Lower lobe of right lung (tissue), 2 donors: ENCODE measurements at places on chromosomes 4 and X.
A peak's percentile ranks its signal among the peaks of the same experiment; 100 is the strongest.

DNA sequence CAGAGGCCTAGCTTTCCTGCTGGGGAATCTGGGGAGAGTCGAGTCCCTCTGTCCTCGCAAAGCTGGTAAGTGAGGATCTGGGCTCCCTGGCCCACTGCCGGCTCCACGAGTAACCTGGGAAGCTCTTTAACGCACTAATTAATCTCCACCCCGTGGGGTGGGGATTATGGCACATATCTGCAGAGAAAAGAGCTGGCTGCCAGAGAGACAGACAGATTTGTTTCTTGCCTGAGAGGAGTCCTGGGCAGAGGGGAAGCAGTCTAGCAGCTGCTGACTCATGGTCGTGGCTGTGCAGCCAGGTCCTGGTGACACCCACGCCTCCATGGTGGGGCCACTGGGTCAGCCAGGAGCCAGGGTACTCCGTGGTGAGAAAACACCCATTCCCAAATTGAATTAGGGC lies 14.0 kb downstream of the SORCS2 start:
- H3K4me3 ChIP-seq = no peak overlapping the region
- H3K36me3 ChIP-seq = no peaks in the 10 kb centered on the region
- H3K27ac ChIP-seq = no peak overlapping the region
- peaks cover 11% of the 10 kb centered on the region for H3K4me1 ChIP-seq
- DNase-seq = peak; percentile 41

DNA sequence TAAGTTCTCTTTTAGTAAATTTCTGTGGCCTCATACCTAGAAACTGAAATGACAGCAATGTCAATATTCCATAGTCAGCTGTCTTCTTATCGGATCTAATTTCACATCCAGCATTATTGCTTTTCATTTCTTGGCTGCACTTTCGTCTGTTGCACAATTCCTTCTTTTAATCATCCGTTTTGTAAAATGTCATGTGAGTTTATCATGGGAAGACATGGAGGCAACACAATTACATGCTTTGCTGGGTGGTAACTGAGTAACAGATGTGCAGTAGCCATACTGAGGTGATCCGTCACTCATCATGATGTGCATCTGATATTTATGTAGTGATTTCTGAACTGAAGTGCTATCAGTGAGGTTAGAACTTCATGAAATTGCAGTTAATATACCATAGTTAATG lies 68.3 kb upstream of the SLC7A11 start:
- no peaks in the 10 kb centered on the region for H3K27me3 ChIP-seq
- no peak for DNase-seq

DNA sequence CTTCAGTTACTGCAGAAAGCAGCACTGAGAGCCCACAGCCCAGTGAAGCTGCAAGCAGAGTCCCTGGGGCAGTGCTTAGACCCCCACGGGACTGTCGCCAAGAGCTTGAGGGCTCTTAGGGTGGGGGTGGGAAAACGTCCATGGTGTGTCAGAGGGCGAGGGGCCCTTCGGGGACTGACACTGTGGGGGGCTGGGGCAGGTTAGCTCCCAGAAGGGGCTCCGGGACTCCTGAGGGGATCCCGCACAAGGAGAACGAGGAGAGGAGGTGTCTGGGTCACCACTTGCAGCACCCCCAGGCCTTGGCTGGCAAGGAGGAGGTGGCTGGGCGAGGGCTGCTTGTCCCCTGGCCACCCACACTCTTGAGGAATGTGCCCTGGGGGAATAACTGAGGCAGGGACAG lies 20.8 kb downstream of the NAT8L start:
- H3K36me3 ChIP-seq = no peaks in the 10 kb centered on the region
- H3K27ac ChIP-seq = no peak overlapping the region
- H3K4me3 ChIP-seq = no peak overlapping the region
- H3K4me1 ChIP-seq = no peaks in the 10 kb centered on the region
- DNase-seq = no peak

DNA sequence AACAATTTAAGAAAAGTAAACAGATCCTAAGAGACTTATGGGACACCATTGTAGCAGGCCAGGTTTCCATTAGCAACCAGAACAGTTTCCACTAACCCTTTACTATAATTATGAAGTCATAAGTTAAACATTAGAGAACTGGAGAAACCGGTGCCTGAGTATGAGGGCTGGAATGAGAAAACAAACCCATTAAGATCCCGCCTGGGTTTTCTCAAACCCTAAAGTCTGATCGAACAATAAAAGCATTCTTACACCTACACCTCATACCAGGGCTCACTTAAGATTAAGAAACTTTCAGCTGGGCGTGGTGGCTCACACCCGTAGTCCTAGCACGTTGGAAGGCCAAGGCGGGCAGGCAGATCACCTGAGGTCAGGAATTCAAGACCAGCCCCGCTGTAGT lies 13.7 kb upstream of the DHX15 start:
- peak; percentile 80 for DNase-seq
- H3K4me3 ChIP-seq = no peak overlapping the region
- peak overlapping the region; percentile 87 for H3K27ac ChIP-seq
- H3K4me1 ChIP-seq = no peaks in the 10 kb centered on the region
- H3K36me3 ChIP-seq = no peaks in the 10 kb centered on the region
- no peaks in the 10 kb centered on the region for H3K27me3 ChIP-seq

DNA sequence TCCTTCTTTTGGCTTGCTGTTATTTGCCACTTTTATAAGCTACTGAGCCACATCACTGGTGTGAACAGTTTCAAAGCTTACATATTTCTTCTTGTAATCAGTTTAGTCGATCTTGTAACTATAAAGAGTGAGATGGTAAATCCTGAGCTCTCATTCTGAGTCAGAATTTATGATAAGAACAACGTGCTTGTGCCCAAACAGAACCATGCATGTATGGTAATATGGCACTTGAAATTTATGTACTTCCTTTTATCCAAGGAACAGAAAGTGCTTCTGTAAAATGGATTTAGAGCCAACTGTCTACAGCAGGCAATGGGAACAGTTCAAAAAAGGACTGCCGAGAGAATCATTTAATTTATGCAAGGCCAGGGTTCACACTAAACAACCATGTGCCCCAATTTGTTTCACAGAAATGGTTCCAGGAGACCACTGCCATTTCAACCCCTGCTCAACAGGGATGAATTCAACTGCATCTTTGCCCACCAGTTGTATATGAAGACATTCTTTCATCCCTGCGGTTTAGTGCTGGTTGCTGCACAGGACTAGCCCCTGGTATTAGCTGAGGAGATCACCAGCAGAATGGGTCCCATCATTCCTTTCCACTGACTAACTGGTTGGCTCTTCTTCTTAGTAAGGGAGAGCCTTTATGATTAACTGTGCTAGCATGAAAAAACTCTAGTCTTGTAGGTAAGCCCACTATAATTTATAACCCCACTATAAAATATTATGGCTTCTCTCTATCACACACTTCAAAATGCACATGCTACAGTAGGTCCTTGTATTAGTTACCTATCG lies 162.9 kb upstream of the PGRMC2 start:
- H3K36me3 ChIP-seq = no peaks in the 10 kb centered on the region
- H3K27ac ChIP-seq = no peak overlapping the region
- H3K4me3 ChIP-seq = no peak overlapping the region
- no peak for DNase-seq

DNA sequence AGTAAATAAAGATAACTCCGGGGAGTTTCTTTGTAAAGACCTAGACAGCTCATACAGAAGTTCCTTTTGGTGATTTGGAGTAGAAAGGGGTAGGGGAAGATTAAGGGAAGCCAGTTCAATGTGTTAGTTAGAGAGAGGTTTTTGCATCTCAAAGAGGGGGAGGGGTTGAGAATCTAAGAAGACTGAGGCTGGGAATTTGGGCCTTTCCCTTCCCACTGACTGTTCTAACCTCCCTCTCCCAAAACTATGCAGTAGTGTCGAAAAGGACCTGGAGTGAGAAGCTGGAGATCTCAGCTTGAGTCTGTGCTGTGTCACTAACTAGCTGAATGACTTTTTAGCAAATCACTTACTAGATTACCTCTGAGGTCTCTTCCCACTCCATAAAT lies 55.7 kb upstream of the CCDC160 start:
- no peak for DNase-seq
- H3K4me3 ChIP-seq = no peak overlapping the region
- H3K36me3 ChIP-seq = no peaks in the 10 kb centered on the region
- H3K27me3 ChIP-seq = no peaks in the 10 kb centered on the region
